ENCODE measurements at places on chromosomes 6 and 20.
A peak's percentile ranks its signal among the peaks of the same experiment; 100 is the strongest.

GRCh38 chr20:4814696-4815252 lies 93.1 kb downstream of the PRND start:
- peak; percentile 60 for DNase-seq

GRCh38 chr6:46011188-46012085 lies 4.2 kb downstream of the CLIC5 start:
- DNase-seq = peak; percentile 37

- DNase-seq = no peak
These were observed 475.7 kb downstream of the CD83 start for GRCh38 chr6:14593286-14593685.

- DNase-seq = no peak
These were observed 35.8 kb upstream of the BHLHE23 start for GRCh38 chr20:63042448-63043071.

DNA sequence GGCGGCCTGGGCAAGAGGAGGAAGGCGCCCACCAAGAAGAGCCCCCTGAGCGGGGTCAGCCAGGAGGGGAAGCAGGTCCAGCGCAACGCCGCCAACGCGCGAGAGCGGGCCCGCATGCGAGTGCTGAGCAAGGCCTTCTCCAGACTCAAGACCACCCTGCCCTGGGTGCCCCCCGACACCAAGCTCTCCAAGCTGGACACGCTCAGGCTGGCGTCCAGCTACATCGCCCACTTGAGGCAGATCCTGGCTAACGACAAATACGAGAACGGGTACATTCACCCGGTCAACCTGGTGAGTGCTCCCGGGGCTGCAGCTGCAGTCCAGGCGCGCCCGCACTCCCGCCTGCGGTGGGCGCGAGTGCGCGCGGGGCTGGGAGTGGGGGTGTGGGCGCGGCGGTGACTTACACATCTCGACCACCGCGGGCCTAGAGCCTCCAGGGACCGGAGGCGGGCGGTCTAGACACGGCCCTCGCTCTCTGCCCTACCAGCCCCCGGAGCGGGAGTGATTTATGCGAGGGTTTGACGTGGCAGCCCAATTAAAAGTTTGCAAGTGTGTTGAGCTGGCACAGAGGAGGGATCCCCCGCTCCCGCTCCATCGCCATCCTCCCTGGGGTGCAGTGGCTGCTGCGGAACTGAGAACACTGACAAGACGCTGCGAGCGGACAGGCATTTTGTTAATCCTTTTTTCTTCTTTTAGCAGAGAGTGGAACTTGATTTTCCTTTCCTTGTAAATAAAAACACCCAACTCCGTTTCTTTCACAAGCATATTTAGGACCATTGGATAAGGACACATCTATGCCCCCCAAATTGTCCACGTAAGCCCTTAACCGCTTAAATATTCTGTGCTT lies 867 bp downstream of the TCF21 start:
- no peak for DNase-seq

- DNase-seq = no peak
These were observed 29.5 kb downstream of the CEP85L start for GRCh38 chr6:118621799-118622470.

- no peak for DNase-seq
These were observed 87.3 kb downstream of the PPP1R14C start for GRCh38 chr6:150230164-150230561.

GRCh38 chr20:33653900-33654596 lies 8.1 kb upstream of the C20orf144 start:
- DNase-seq = no peak

DNA sequence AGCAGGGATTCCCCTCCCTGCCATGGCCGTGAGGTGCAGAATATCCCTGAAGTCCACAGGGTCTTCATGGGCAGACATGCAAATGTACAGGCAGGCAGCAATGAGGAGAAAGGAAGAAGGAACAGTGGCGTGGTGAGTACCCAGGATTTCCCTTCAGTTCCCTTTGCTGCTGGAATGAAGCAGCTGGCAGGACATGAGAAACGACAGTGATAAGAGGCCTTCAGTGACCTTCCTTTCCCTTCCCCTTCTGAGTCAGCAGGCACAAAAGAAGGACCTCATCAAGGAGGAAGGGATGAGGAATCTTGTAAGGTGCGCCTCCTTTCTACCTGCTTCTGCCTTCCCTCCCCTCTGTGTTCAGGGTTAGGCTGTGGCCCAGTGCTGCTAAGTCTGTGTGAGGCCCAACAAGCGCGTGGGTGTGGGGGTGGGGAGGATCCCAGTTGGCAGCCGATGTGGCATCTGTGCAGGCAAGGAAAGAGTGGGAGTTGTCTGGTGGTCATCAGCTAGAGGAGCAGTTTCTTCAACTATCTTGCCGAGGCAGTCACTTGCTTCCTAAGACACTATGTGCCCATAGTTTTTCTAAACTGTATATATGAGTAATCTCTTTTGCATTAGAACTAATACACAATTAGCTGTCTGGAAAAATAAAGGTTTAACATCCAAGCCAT lies 29.5 kb upstream of the FBXO9 start:
- no peak for DNase-seq

DNA sequence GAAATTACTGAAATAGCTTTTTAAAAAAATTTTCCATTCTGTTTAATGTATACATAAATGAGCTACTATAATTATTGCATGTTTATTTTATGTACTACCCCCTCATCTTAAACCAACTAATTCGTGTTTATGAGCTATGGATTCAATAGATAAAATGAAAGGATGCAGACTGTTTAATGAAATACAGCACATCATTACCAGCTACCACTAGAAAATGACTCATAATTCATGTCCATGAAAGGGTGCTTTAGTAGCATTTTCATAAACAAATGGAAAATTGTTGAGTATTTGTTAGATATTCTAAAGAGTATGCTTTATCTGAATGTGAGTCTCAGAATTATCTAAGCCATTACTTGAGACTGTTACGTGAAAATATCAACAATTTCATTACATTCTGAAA lies 1590.1 kb downstream of the HACE1 start:
- no peak for DNase-seq

DNA sequence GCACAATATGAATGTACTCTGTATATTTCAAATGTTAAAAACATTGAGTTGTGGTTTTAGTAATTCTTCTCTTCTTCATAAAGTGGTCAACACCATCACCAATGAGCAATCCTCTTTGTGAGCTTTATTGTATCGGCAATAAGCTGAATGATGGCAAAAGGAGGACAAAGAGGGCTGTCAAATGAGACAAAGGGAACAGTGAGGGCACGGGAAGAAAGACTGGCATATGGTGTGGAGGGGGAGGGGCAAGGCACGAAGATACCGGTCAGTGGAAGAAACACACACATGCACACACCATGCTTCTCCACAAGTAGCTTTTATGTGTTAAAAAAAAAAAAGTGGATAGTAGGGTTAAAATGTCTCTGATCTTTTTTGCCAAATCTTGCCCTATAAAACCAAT lies 506.8 kb upstream of the CITED2 start:
- DNase-seq = no peak

GRCh38 chr6:87196275-87196842 lies 41.0 kb downstream of the ZNF292 start:
- no peak for DNase-seq

- DNase-seq = no peak
These were observed 112.6 kb upstream of the SLC24A3 start for GRCh38 chr20:19099596-19100545.

GRCh38 chr20:52076164-52076563 lies 115.4 kb downstream of the ZFP64 start:
- DNase-seq = no peak

DNA sequence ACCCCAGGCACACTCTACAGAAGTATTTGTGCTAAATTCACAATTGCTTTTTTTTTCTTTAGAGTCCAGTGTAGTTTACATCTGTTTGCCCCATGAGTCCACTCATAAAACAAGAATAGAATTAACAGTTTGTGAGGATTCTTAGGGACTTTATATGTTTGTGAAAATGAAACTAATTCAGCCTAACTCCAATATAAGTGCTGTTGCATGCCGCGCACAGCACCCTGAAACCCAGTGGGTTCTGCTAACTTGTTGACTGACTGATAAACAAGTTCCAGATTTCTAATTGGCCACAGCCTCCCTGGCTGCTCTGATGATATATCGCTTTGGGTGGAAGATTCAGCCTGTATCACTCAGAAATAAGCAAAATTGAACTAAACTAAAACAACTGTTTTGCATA lies 561.4 kb downstream of the PKHD1 start:
- DNase-seq = no peak

DNA sequence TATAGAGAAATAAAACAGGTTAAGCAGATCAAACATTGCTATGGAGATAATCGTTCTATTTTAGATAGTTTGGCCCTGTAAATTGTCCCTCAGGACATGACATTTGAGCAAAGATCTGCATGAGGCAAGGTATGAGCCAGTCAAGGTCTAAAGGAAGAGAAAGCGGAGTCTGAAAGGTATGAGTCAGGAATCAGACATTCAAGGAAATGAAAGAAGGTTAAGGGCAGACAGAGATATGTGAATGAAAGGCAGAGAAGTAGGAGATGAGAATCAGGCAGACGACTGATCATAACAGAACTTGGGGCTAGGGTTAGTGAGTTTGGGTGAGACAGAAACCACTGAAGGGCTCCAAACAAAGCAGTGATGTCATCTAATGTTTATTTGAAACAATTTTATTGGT lies 775.8 kb downstream of the MAFB start:
- DNase-seq = no peak

DNA sequence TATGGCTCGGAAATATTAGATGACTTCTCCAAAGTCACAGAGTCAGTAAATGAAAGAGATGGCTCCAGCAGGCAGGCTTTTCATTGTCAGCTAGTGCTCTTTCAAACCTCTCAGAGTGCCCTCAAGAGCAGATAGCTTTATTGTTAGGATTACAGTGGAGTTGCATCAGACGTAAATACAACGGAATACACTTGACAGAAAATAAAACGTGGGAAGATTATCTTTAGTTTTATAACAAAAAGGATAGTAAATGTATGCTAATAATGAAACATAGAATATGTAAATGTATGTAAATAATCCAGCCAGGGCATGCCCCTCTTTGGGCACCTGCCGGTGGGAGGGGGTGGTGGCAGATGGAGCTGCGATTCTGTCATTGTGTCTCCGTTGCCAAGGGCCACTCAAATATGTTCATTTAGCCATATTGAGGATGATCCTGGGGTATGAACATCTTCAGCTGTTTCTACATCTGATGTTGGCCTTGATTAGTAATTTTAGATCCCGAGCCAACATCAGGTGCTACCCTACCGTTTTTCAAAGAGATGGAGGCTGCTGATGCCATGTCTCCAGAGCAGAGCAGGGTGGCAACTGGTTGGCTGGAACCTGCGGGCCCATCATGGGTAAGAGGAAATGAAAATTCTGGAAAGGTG lies 358.3 kb upstream of the SULF2 start:
- no peak for DNase-seq

DNA sequence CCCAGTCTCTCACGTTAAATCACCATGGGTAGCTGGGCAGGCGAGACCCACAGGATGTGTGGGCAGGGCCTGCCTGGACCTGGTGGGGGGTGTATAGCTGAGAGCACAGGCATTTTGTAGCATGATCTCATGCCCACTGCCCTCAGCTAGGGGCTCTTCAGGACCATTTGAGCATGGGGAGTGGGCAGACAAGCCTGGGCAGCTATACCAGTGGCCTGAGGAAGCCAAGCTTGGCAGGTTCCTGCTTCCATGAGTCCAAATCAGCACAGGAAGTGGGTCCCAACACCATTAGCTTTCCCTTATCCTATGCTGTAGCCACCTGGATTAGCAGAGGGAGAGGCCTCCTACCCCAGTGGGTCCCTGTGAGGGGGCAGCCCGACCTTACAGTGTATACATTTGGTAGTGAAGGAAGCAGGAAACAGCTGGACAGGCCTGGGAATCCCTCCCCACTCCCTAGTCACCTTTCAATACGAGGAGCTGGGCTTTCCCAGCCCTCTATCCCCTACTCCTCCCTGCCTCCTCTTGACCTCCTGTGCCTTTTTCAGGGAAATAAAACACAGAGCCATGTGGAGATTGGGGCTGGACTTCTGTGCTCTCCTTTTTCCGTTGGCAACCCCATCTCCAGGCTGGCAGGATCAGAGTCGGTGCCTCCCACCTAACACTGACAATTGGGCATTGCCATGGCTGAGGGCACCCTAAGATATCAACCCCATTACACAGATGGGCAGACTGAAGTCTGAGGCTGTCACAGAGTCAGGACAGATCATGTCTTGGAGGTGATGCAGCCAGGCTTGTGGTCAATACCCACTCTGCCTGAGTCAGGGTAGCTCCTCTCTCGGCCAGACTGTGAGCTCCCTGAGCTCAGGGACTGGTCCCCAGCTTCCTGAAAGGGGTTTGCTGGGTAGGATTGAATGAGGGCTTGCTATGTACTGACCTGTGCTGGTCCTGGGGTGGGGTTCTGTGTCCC lies 59.8 kb downstream of the MRPL14 start:
- DNase-seq = no peak

Data from stimulated activated CD4-positive, alpha-beta T cell treated with anti-CD3 and anti-CD28 coated beads, Interleukin-12 subunit alpha, Interleukin-12 subunit beta, amount 100 ng/mL, for 48 hours (primary cell).